ENCODE measurements at places on chromosomes 2 and 18.

DNA sequence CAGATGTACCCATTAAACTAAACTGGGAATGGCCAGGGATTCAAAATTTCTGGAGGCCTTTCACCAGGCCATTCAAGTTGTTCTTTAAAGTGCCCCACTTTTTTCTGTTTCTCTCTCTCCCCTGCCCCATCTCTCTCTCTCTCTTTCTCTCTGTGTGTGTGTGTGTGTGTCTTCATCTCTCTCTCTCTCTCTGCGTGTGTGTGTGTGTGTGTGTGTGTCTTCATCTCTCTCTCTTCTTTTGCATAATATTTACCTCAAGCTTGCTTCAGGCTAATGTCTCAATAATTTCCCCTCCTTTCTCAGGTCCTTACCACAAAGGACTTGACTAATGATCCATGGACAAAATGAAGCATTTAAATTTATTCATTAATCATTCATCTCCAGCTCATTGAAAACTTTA lies 164.2 kb upstream of the KLHL14 start:
- no peaks in the 10 kb centered on the region for H3K36me3 ChIP-seq
- no peak overlapping the region for H3K4me3 ChIP-seq
- no peaks in the 10 kb centered on the region for H3K4me1 ChIP-seq
- H3K27ac ChIP-seq, result no peak overlapping the region
- no peaks in the 10 kb centered on the region for H3K27me3 ChIP-seq

- no peaks in the 10 kb centered on the region for H3K27me3 ChIP-seq
- no peak overlapping the region for H3K4me3 ChIP-seq
- DNase-seq, result no peak
- no peaks in the 10 kb centered on the region for H3K4me1 ChIP-seq
- H3K36me3 ChIP-seq, result no peaks in the 10 kb centered on the region
These were observed 355.3 kb upstream of the RAB12 start for GRCh38 chr18:8253944-8254343.

- DNase-seq, result no peak
- no peaks in the 10 kb centered on the region for H3K27me3 ChIP-seq
- no peak overlapping the region for H3K4me3 ChIP-seq
- no peak overlapping the region for H3K27ac ChIP-seq
These were observed 1.9 kb downstream of the GLI2 start for GRCh38 chr2:120737340-120738101.

- H3K4me3 ChIP-seq, result no peak overlapping the region
- no peak for DNase-seq
- H3K27me3 ChIP-seq, result no peaks in the 10 kb centered on the region
- no peaks in the 10 kb centered on the region for H3K4me1 ChIP-seq
- H3K27ac ChIP-seq, result no peak overlapping the region
These were observed 264.1 kb downstream of the CDH20 start for GRCh38 chr18:61597316-61597715.

- H3K27ac ChIP-seq, result no peak overlapping the region
- DNase-seq, result no peak
- H3K4me3 ChIP-seq, result no peak overlapping the region
- H3K4me1 ChIP-seq, result no peaks in the 10 kb centered on the region
- H3K36me3 ChIP-seq, result no peaks in the 10 kb centered on the region
- no peaks in the 10 kb centered on the region for H3K27me3 ChIP-seq
These were observed 148.7 kb downstream of the TFCP2L1 start for GRCh38 chr2:121136323-121136722.

DNA sequence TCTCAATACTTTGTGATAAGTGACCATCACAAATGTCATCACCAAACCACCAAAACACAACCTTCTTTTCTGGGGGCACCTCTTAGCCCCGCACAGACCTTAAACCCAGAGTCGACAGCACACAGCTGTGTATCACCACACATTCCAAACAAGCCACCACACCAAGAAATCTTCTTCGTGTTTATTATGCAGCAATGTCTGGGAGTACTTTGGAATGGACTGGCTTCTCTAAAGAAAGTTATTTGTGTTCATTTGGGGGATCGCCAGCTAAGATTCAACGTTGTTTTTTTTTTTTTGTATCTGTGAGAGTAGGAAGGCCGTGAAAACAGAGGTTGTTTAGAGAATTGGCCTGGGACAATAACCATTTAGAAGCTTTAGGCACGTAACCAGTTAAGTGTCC lies 1.1 kb upstream of the MTA3 start:
- H3K36me3 ChIP-seq, result peaks cover 3% of the 10 kb centered on the region
- H3K4me1 ChIP-seq, result peaks cover 8% of the 10 kb centered on the region
- no peak overlapping the region for H3K4me3 ChIP-seq
- no peaks in the 10 kb centered on the region for H3K27me3 ChIP-seq

DNA sequence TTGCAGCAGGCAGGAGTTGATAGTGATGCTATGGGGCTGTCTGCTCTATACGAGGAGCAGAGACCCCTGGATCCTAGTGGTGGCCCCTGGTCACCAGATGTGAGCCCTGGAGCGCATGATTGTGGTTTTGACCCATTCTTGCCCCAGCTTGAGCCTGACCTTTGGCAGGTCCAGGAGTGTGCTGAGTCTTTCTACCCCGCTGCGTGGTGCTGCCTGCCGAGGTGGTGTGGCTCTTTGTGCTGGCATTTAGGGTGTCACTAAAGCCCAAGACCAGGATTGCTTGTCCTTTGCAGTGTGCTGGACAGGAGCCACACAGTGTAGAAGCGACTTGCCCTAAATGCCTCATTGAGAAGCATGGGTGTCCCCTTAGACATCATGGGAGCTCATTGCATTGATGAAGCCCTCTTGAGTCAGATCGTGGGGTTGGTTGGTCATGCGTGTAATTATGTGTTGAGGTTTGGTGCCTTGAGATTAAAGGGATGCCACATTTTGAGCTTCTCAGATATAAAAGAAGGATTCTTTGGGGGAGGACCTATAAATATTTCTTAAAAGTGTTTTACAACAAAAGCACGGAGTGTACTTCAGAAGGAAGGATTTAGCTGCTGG lies 88.3 kb downstream of the AGAP1 start:
- H3K27ac ChIP-seq, result no peak overlapping the region
- H3K36me3 ChIP-seq, result no peaks in the 10 kb centered on the region

All from naive thymus-derived CD4-positive, alpha-beta T cell (primary cell).